H7 (cell line): ENCODE measurements at places on chromosomes 3 and 15. TPM values are rescaled to one million over a fixed set of nuclear protein-coding genes. Genes with fewer than 3 reads are reported as not detected.

ACTR8 gene
- 21.2 and 27.6 TPM in 2 replicates for total RNA-seq

DNA sequence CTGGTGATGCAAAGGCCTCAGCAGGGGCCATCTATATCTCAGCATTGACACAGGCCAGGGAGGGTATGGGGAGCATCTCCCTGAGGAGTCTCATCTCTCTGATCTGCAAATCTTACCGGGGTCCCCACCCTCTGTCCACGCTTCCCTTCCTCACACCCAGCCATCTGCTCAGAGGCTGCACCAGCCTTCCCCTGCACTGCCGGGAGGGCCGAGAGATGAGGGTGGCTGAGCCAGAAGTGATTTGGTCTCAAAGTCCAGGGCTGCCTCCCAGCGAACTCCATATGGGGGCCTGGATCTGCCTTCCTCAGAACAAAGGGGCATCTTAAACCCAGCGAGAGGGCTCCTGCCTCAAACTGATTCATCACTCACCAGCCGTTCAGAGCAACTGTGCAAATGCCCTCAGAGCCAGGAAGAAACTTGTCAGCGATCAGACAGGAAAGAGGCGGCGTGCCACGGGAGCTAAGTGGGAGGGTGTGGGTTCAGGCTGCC is 4.6 kb downstream of the IGDCC3 start:
- DNase-seq, result peak; percentile 23

HCN4 gene
- total RNA-seq, result 5.2 and 8.3 TPM in 2 replicates

GRCh38 chr3:197592361-197593045 is 36.7 kb upstream of the BDH1 start:
- no peak for DNase-seq

DNA sequence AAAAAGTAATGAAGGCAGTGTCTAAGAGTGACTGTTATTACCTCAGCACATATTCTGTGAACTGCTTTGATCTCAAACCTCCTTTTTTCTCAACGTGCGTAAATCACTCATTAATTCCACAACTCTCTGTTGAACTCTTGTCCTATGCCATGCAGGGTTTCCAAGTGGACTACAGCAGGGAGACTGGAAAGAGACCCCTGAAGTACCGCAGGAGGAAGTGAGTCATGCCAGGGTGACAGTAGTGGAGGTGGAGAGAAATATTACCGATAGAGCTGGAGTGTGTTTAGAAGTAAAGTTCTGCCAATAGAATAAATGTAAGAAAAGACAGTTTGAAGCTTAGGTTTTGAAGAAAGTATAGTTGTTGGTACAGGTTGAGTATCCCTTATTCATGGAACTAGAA is 908.9 kb downstream of the ROBO1 start:
- no peak for DNase-seq
